DMS79 (cell line): ENCODE measurements at places on chromosomes 1 and 21.
A peak's percentile ranks its signal among the peaks of the same experiment; 100 is the strongest.

GRCh38 chr1:178064191-178064821 is 29.6 kb upstream of the RASAL2 start:
- no peak for DNase-seq

- DNase-seq = no peak
These were observed at the start of gene LACTBL1 for GRCh38 chr1:22972760-22973159. Gene LACTBL1, minus strand, starts transcription at chr1:22972866. Its CDS starts 550 bp downstream, at chr1:22972316.

DNA sequence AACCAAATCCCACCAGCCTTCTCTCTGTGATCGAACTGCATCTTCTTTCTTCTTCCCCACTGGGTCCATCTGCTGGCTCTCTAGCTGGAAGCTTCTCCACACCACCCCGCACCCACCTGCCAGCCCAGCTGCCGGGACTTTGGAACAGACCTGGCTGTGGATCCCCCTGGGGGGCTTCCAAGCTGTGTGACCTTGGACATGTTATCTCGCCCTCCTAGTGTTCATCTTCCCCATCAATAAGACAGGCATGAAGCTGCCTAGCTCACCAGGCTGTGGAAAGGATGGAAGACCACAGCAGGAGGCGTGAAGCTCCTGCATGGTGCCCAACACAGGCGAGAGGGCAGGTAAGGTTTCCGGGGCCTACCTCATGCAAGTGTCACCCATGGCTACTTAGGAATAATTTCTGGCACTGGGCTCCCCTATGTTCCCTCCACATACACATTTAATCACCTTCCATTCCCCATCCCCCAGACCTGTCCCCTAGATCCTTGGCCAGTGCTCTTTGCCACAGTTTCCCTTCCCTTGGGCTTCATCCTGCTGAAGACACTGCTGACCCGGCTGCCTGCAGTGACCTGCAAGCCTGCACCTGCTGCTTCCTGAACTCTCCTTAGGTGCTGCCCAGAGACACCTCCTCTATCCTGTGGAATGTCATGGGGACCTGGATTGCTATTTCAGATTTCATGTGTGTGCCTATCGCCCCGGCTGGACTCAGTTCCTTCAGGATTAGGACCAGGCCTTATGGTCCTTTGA is 13.2 kb upstream of the C2CD2 start:
- no peak for DNase-seq

DNA sequence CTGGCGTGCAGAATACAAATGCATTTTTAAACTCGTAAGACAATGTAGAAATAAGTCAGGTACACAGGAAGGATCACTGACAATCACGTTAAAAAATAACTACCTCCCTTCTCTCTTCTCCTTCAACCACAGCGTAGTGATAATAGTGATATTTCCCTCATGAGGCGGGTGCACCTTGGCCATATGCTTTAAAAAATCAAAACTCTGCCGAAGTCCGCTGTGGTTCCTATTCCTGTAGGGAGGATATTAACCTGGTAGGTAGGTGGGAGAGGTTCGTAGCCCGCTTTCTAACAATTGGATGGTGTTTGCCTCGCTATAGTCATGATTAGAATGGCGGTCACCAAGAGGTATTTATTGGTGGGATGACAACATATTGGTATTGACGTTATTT is 732 bp downstream of the GREM2 start:
- DNase-seq = no peak

- DNase-seq = no peak
These were observed 652.9 kb downstream of the PLA2G4A start for GRCh38 chr1:187481581-187482148.

DNA sequence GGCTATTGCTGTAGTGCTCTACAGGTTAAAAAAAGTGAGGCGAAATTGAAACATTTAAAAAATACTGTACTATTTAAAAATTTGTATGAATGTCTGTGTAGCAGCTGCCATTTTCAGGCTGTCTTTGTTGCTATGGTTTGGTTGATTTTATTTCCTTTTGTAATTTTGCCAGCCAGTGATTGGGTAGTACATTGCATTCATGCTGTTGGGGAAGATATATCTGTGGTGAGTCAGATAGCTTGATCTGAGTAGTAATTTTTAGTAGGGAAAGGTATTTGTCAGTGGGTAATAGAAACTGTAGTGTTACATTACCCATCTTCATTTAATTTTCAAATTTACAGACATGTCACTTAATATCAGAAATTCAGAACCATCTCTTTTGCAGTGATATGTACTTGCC is 15.0 kb downstream of the NFIA start:
- no peak for DNase-seq

DNA sequence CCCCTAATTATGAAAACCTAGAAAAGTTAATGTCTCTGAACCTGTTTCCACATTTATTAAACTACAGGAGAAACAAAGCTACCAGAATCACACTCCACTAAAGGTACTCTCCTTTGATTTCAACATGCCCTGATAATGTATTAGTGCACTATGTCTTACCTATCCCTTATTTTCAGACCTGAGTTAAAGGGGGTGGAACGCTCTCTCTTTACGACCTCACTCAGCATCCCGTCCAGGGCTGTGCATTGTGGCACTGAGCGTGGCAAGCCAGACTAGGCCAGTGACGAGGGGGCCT is 678 bp downstream of the LSM10 start:
- no peak for DNase-seq

GRCh38 chr1:53652441-53653199 is 86.3 kb downstream of the GLIS1 start:
- no peak for DNase-seq

DNA sequence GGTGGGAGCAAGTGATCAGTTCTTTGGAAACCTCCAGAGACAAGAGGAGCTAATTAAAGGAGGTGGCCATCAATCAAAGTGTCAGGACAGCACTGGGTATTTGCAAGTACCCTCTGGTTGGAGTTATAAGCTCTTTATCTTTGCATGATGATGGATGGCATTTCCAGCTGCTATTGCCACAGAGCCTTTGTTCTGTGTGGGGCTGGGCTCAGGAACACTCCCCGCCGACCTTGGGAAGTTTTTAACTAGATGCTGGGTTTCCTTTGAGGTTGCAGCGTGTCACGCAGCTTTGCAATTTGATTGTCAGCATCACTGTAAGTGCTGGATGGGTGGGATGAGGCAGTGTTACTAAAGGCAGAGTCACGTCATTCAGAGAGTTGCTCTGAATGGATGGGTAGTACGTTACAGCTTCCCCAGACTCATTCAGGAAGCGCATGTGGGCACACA is 68.9 kb downstream of the CNIH3 start:
- DNase-seq = no peak

GRCh38 chr1:226558036-226558650 is 9.6 kb downstream of the STUM start:
- no peak for DNase-seq

GRCh38 chr1:2610036-2610959 is 22.5 kb downstream of the MMEL1 start:
- DNase-seq = no peak

- no peak for DNase-seq
These were observed 9.9 kb upstream of the CFHR4 start for GRCh38 chr1:196877964-196878363.

DNA sequence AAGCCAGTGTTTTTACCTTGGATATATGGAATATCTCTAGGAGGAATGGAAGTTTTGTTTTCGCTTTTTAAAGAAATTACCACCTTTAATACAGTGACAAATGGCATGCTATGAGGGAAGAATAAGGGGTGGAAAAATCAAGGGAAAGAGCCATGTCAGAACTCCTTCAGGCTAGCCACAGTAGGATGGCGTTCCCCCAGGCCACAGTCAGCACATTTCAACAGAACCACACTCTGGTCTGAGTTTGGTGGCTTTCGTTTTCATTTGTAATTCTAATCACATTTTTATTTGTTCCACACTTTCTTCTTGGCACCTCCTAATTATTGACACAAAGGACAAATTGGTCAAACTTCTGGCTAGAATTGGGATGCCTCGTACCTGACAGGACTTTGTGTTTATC is 60.3 kb upstream of the RCOR3 start:
- DNase-seq = no peak

DNA sequence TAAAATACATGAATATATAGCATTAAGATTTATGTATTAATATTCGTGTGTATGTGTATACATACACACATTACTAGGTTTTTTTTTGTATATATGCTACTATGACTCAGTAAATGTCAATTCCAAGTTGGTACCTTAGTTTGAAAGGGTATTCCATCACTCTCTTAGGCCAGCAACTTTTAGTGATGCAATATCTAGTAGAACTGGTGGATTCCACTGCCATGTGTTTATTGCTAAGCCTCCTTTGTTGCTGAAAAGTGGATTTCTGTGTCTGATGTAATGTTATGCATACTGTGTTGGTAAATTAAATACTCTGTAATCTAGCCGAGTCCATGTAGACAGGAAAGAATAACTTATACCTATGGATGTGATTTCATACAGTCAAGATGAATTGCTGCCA is 16.9 kb upstream of the COL11A1 start:
- no peak for DNase-seq

DNA sequence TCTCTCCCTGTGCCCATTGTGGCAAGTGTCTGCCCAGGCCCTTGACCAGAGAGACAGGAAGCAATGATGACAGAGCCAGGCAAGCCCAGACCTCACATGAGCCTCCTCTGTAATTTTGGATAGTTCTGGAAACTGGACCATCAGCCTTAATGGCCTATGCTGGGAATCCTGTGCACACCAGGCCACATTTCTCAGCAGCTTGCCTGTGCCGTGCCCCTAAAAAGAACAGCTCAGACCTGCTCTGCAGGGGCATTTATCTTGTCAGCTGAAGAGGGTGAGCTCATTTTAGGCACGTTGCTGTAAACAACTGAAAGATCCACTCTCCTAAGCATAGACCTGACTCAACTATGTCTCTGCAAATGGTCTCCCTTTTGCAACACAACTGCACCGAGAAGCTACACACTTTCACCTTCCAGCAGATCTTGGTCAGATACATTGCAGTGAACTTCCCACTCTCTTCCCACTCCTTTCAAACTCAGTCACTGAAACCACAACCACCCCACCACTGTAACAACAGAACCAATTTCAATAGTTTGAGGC is 53.5 kb upstream of the BACH1 start:
- DNase-seq = no peak

DNA sequence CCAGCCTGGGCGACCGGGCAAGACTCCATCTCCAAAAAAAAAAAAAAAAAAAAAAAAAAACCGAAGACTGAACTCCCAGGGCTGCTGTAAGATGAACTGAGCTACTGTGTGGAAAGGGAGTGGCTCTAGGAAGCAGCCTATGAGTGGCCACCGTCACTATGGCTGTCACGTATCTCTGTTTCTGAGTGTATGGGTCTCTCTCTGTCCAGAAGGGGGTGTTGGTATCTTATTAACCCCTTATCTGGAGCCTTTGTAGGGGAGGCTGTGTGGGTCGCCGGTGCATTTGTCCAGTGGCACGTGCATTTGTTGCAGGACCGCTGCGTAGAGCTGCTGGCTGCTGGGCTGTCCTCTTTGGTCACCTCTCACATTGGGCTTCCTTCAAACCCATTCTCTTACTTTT is 326.6 kb downstream of the CAMTA1 start:
- no peak for DNase-seq

DNA sequence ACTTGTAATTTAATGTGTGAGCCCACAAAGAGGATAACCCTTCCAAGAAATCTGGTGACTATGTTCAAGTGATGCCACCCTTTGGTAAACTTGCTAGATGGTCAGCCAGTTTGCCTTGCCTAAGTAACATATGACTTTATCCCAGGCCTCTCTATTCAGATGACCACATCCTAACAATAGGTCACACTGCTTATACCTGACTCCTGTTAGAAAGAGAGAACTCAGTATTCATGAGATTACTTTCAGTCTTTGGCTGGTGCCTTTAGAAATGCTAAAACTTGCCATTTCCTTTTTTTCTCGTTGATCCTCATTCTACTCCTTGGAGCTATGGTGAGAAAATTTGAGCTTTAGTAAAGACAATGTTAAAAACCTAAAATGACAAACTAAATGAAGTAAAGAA is 28.5 kb upstream of the SERBP1 start:
- DNase-seq = no peak

GRCh38 chr21:45128613-45129188 is 54.3 kb downstream of the ADARB1 start:
- peak; percentile 35 for DNase-seq

DNA sequence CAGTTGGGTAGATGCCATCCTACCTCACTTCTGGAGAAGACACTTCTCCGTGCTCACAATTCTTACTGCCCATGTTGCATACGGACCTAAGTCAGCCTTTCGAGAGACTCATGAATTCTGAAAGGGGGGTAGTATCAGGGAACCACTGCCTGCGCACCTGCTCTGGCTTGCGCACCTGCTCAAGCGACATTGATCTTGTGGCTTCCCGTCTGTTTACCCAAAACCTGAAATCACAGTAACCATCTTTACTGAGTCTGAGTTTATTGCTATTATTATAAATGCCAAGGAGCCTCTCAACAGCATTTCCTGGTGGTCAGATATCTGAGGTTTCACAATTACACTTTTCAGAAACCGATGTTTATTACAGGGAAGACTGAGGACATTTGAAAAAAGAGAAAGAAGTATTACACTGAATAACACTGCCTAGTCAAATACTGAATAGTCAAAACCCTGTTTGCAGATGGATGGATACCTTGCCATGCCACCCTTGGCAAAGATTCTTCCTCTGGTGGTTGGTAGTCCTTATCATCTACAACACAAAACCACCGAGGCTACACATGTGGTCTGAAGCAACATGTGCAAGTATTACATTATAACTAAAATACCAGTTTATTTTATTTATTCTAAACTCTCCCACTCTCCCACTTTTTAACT is 208.7 kb downstream of the SIPA1L2 start:
- peak; percentile 88 for DNase-seq

- no peak for DNase-seq
These were observed 98.9 kb downstream of the LYST start for GRCh38 chr1:235767795-235768194.

DNA sequence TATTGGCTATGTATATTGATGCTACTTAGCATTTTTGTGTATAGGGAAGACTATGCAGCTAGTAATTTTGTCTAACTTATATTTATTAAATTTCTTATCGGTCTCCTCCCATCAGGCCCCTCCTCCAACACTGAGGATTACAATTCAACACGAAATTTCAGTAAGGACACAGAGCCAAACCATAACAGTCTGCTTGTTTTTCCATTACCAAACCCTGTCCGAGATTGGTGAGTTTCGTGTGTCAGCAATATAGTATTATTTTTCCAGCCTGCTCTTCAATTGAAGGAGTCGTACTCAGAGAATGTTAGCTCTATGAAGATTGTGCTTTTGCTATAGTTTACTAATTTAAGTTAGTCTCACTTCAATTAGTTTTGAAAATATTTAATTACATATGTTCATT is 1495.3 kb downstream of the MRPL39 start:
- no peak for DNase-seq

- no peak for DNase-seq
These were observed 32.3 kb downstream of the HHAT start for GRCh38 chr1:210360852-210361477.
